ENCODE measurements at places on chromosomes 4 and X.

DNA sequence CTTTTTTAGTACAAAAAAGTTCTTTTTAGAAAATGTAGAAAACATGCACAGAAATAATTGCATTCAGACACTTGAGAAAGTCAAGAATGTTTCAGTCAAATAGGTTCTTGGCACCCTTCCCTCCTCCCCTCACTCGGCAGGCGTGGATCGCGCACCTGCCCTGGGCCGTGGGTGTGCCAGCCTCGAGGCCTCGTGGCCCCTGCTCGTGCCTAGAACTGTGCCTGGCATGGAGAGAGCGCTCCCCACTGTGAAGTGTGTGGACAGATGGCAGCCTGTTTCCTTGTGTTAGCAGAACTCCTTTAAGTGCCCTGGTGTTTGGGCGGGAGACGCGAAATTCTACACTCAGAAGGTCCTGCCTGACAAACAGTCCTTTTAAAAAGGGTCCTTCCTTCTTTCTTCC lies 14.7 kb downstream of the RGS12 start:
- no peak for DNase-seq

GRCh38 chrX:46755671-46756070 lies 3.2 kb downstream of the SLC9A7 start:
- DNase-seq: no peak

DNA sequence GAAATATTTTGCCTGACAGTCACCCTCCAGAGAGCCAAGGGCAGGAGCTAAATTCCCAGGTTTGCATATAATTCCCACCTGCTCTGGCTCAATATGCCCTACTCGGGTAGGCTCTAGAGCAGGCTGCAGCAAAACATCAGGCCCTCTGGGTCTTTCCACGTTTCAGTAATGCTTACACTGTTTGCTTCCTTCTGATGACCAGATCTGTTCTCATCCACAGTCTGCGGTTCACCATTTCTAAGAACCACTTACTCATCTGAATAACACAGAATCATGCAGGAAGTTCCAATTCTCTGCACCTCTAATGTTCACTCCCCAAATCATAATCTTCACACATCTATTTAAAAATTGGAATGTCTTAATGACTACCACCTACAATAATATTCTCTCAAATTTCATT lies 141.4 kb downstream of the PPP3CA start:
- DNase-seq: no peak

- no peak for DNase-seq
These were observed 6.9 kb upstream of the HAUS3 start for GRCh38 chr4:2248821-2249261.

DNA sequence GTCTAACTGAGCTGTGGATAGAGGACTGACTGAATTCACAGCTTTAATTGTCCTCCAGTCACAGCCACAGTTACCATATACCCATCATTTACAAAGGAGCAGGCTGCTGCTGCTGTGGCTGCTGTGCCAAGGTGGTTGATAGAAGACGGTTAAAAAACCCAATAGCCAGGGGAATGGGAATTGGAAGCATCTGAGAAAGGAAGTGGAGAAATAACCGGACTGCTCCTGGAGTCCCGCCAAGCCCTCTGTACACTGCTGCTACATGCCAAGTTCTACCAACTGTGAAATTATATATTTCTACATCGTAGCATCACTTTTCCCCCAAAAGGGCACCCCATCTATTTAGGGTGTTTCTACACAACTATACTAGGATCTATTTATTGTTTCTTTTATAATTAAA lies 279.7 kb upstream of the ARX start:
- DNase-seq: no peak

- DNase-seq: no peak
These were observed 892.6 kb upstream of the LCORL start for GRCh38 chr4:18914182-18914581.

GRCh38 chr4:7828793-7829301 lies 110.8 kb downstream of the AFAP1 start:
- no peak for DNase-seq

- DNase-seq: no peak
These were observed 36.9 kb downstream of the LAMTOR3 start for GRCh38 chr4:99857307-99857706.

Measured in LNCaP clone FGC (cell line).